ENCODE measurements at places on chromosomes 16 and 17. TPM values are rescaled to one million over a fixed set of nuclear protein-coding genes. Genes with fewer than 3 reads are reported as not detected.

Gene NPIPA3
- 1.7 TPM for total RNA-seq

Gene SGSH
- total RNA-seq, result 26.5 TPM

Gene WNT9B
- 0.05 TPM for total RNA-seq

Gene RRN3
- total RNA-seq, result 42.5 TPM

Gene SULT1A2
- total RNA-seq, result 0.07 TPM

Measured in A549 treated with AZD2906 at 1 μM for 4 hours (cell line).